Esophagus squamous epithelium (tissue), 5 donors: ENCODE measurements at places on chromosomes 3 and 15.

GRCh38 chr15:70517194-70517590, 246.2 kb downstream of the UACA start:
- no peaks in the 10 kb centered on the region for H3K36me3 ChIP-seq
- no peaks in the 10 kb centered on the region for H3K27me3 ChIP-seq
- no peak overlapping the region for H3K27ac ChIP-seq
- DNase-seq: no peak

GRCh38 chr3:122793568-122794416, at the start of gene HSPBAP1:
TSS of gene HSPBAP1 (minus strand) at chr3:122793831. CDS start at chr3:122793680, 151 bp downstream.
- no peak for DNase-seq
- peak within 1 kb of the TSS; percentile 82 for H3K4me3 ChIP-seq
- H3K27me3 ChIP-seq: no peaks in the 10 kb centered on the region
- peaks cover 14% of the 10 kb centered on the region for H3K4me1 ChIP-seq
- peak within 1 kb of the TSS; percentile 97 for H3K27ac ChIP-seq

DNA sequence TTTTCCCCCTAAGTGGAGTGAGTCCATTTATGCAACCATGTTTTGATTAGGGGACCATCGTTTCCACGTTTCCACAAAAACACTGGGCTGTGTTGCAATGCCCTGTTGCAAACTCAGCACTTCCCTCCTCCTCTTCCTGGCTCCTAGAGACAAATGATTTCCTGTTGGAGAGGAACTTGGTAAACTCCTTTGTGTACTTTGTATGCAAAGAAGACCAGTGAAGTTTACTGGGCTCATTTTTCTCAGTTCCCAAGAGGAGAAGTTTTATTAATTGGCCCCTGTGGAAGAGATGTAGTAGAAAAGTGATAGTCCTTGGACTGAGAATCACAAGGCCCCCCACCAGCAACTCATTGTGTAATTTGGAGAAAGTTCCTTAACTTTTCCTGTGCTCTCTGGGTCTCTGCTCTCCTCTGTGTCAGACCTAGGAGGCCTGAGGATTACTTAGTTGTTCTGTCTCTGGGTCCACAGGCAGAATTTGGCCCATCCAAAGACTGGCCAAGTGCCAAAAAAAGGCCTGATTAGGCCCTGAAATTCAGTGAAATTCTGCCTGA, 95.0 kb downstream of the ATG7 start:
- H3K4me3 ChIP-seq: no peak overlapping the region
- H3K4me1 ChIP-seq: peaks cover 37% of the 10 kb centered on the region
- no peaks in the 10 kb centered on the region for H3K27me3 ChIP-seq
- peaks cover 65% of the 10 kb centered on the region for H3K36me3 ChIP-seq

GRCh38 chr3:189188466-189188865, 16.7 kb downstream of the TPRG1 start:
- no peaks in the 10 kb centered on the region for H3K27me3 ChIP-seq
- H3K27ac ChIP-seq: no peak overlapping the region
- no peak overlapping the region for H3K4me3 ChIP-seq
- H3K4me1 ChIP-seq: no peaks in the 10 kb centered on the region
- H3K36me3 ChIP-seq: no peaks in the 10 kb centered on the region

- no peak for DNase-seq
- no peak overlapping the region for H3K4me3 ChIP-seq
- H3K27me3 ChIP-seq: no peaks in the 10 kb centered on the region
- H3K36me3 ChIP-seq: no peaks in the 10 kb centered on the region
These were observed 155.7 kb downstream of the DOCK3 start for GRCh38 chr3:50830451-50830850.

DNA sequence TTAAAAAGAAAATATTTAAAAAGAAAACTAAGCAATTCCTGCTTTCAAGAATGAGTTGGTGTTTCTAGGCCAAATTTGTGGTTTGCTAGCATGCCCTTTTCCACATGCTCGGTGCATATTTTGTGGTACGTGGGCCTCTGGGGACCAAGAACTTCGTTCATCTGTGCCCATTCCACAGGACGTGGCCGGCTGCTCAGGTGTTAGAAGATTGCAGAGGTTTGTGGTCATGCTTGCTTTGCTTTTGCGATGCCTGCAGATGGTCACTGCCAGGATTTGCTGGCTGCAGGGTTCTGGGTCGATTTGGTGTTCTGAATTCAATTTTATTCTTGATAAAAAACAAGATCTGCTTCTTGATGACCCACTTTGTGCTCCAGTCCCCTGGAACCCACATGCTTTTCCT, 7.5 kb downstream of the PSTPIP1 start:
- no peaks in the 10 kb centered on the region for H3K4me1 ChIP-seq
- peak overlapping the region; percentile 23 for H3K27ac ChIP-seq
- no peaks in the 10 kb centered on the region for H3K36me3 ChIP-seq
- DNase-seq: no peak
- no peaks in the 10 kb centered on the region for H3K27me3 ChIP-seq

- no peak overlapping the region for H3K27ac ChIP-seq
- no peak for DNase-seq
- no peaks in the 10 kb centered on the region for H3K36me3 ChIP-seq
- H3K27me3 ChIP-seq: no peaks in the 10 kb centered on the region
These were observed 127.9 kb upstream of the PFN2 start for GRCh38 chr3:150098621-150099020.

GRCh38 chr3:20074226-20075063, 34.2 kb downstream of the KAT2B start:
- no peak for DNase-seq
- no peaks in the 10 kb centered on the region for H3K27me3 ChIP-seq

DNA sequence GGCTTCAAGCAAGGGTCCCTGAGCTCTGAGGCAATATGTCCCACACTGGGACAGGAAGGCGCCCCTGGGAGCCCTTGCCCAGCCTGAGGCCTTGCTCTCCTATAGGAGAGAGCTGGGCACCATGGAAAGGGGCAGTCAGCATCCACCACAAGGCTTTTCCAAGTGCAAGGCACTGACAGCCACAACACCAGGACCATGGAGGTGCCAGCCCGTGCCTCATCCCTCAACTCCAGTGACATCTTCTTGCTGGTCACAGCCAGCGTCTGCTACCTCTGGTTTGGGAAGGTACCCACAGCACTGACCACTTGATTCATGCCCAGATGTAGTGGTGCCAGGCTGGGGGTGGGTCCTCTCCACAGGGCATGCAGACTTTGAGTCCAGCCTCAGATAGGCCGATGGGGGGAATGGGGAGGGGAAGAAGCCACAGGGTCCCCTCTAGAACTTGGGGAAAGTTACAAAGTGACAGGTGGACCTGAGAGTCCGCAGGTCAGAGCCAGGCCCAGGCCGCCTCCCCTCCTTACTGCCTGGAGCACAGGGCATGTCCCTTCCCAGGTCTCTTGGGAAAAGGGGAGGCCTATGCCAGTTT, 11.8 kb downstream of the VILL start:
- H3K4me3 ChIP-seq: no peak overlapping the region
- no peak for DNase-seq
- no peaks in the 10 kb centered on the region for H3K27me3 ChIP-seq
- no peaks in the 10 kb centered on the region for H3K36me3 ChIP-seq

GRCh38 chr15:77710637-77711036, 77.9 kb upstream of the LINGO1 start:
- no peak overlapping the region for H3K27ac ChIP-seq
- no peaks in the 10 kb centered on the region for H3K36me3 ChIP-seq
- H3K4me1 ChIP-seq: no peaks in the 10 kb centered on the region
- H3K4me3 ChIP-seq: no peak overlapping the region
- DNase-seq: no peak

GRCh38 chr3:187807086-187807862, 62.0 kb upstream of the BCL6 start:
- H3K27me3 ChIP-seq: no peaks in the 10 kb centered on the region
- H3K36me3 ChIP-seq: no peaks in the 10 kb centered on the region
- peaks cover 33% of the 10 kb centered on the region for H3K4me1 ChIP-seq
- H3K4me3 ChIP-seq: no peak overlapping the region

- H3K27me3 ChIP-seq: no peaks in the 10 kb centered on the region
- H3K4me3 ChIP-seq: no peak overlapping the region
- DNase-seq: no peak
- no peak overlapping the region for H3K27ac ChIP-seq
- no peaks in the 10 kb centered on the region for H3K36me3 ChIP-seq
- H3K4me1 ChIP-seq: no peaks in the 10 kb centered on the region
These were observed 601.7 kb downstream of the SI start for GRCh38 chr3:164476631-164477030.

GRCh38 chr3:14126017-14126886, 1.4 kb downstream of the TMEM43 start:
- H3K4me1 ChIP-seq: peaks cover 69% of the 10 kb centered on the region
- peak overlapping the region; percentile 96 for H3K27ac ChIP-seq
- peaks cover 54% of the 10 kb centered on the region for H3K36me3 ChIP-seq
- no peak for DNase-seq

- no peaks in the 10 kb centered on the region for H3K36me3 ChIP-seq
- H3K27ac ChIP-seq: no peak overlapping the region
- no peaks in the 10 kb centered on the region for H3K4me1 ChIP-seq
- no peak for DNase-seq
These were observed 193.3 kb upstream of the TTC14 start for GRCh38 chr3:180408654-180409053.

DNA sequence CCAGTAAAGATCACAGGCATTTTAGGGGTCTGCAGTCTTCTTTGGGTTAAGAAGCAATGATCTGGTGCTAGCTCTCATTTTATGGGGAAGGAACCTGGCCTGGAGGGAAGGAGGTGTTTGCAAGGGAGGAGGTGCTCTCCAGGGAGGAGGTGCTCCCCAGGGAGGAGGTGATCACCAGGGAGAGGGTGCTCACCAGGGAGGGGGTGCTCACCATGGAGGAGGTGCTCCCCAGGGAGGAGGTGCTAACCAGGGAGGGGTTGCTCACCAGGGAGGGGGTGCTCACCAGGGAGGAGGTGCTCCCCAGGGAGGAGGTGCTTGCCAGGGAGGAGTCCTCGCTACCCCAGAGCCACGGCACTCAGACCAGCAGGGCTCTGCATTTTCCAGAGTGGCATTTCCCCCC, 115.7 kb downstream of the TLE3 start:
- H3K4me3 ChIP-seq: no peak overlapping the region
- H3K36me3 ChIP-seq: no peaks in the 10 kb centered on the region
- no peaks in the 10 kb centered on the region for H3K27me3 ChIP-seq

- no peaks in the 10 kb centered on the region for H3K4me1 ChIP-seq
- H3K27me3 ChIP-seq: no peaks in the 10 kb centered on the region
- H3K4me3 ChIP-seq: no peak overlapping the region
- DNase-seq: no peak
These were observed 62.8 kb upstream of the KY start for GRCh38 chr3:134713671-134714070.

DNA sequence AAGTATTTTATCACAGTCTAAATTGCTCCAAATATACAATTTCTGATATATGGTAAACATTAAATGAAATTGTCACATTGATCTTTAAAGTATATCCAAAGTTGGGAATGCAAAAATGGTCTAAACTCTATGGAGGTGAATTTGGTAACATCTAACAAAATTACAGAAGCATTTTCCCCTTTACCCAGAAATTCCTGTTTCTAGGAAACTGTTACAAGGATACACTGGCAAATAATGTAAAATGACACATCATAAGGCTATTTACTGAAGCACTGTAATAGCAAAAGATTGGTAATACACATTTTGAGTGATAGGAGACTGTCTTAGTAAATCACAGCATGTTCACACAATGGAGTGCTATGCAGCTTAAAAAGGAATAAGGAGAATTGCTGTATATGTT, 50.0 kb upstream of the SLCO2A1 start:
- H3K4me1 ChIP-seq: no peaks in the 10 kb centered on the region
- no peak overlapping the region for H3K27ac ChIP-seq
- H3K4me3 ChIP-seq: no peak overlapping the region
- H3K36me3 ChIP-seq: no peaks in the 10 kb centered on the region
- DNase-seq: no peak

GRCh38 chr15:36856339-36856973, 243.9 kb downstream of the MEIS2 start:
- H3K27ac ChIP-seq: no peak overlapping the region
- no peak overlapping the region for H3K4me3 ChIP-seq
- H3K36me3 ChIP-seq: no peaks in the 10 kb centered on the region
- no peaks in the 10 kb centered on the region for H3K27me3 ChIP-seq
- DNase-seq: no peak

DNA sequence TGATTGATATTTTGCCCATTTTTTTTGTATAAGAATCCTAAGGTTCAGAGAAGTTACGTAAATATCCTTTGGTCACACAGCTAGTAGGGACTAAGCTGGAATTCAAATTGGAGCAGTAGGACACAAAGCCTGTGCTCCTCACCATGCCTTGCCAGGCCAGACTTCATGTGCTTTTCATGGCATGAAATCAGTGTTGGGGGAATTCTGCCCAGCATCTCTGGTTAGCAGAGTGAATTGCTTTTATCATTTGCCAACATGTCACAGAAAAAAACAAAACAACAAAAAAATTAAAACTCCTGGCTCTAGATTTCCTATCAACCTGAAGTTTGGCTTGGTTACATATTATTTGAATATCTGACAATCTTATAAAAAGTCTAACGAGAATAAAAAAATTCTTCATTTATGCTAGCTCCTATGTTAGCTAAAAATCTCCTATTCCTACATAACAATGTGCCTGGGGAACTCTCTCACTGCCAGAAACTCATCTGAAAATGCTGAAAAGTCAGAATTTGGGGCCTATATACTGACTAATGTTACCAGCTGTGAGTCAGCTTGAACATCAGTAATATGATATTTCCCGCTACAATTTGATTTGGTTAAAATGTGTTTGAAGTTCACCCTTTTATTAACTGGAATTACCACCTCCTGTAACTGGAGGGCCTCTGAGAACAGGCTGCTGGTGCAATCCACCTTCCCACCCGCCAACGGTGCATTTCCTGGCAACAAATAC, 141.7 kb downstream of the TIGIT start:
- no peaks in the 10 kb centered on the region for H3K36me3 ChIP-seq
- no peaks in the 10 kb centered on the region for H3K4me1 ChIP-seq

- DNase-seq: no peak
- no peak overlapping the region for H3K4me3 ChIP-seq
- H3K4me1 ChIP-seq: peaks cover 35% of the 10 kb centered on the region
- H3K36me3 ChIP-seq: no peaks in the 10 kb centered on the region
These were observed 3.7 kb downstream of the TLR9 start for GRCh38 chr3:52221563-52222318.

DNA sequence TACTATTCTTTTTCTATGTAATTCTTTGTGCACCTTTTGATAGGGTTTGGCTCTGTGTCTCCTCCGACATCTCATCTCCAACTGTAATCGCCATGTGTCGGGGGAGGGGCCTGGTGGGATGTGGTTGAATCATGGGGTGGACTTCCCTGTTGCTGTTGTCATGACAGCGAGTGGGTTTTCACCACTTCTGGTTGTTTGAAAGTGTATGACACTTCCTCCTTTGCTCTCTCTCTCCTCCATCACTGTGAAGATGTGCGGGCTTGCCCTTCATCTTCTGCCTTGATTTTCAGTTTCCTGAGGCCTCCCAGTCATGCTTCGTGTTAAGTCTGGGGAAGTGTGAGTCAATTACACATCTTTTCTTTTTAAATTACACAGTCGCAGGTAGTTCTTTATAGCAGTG, 225.8 kb upstream of the DPPA4 start:
- H3K27ac ChIP-seq: no peak overlapping the region
- H3K27me3 ChIP-seq: no peaks in the 10 kb centered on the region
- H3K4me1 ChIP-seq: no peaks in the 10 kb centered on the region
- no peak overlapping the region for H3K4me3 ChIP-seq

- no peak overlapping the region for H3K27ac ChIP-seq
- no peaks in the 10 kb centered on the region for H3K36me3 ChIP-seq
- peaks cover 12% of the 10 kb centered on the region for H3K4me1 ChIP-seq
- DNase-seq: no peak
These were observed 2.5 kb downstream of the PIK3CA start for GRCh38 chr3:179150610-179151009.
